Activated T-helper 1 cell treated with anti-CD3 and anti-CD28 coated beads, Interleukin-2, amount 50 U/mL, for 16 hours (primary cell): ENCODE measurements at places on chromosomes 2 and 18.

DNA sequence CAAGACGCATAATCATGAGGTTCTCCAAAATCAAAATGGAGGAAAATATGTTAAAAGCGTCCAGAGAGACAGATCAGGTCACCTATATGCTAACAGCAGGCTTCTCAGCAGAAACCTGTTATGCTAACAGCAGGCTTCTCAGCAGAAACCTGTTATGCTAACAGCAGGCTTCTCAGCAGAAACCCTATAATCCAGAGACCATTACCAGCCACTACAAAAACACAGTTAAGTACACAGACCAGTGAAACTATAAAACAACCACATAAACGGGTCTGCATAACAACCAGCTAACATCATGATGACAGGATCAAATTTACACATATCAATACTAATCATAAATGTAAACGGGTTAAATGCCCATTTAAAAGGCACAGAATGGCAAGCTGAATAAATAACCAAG, 1548.4 kb upstream of the TMEFF2 start:
- no peak for DNase-seq

DNA sequence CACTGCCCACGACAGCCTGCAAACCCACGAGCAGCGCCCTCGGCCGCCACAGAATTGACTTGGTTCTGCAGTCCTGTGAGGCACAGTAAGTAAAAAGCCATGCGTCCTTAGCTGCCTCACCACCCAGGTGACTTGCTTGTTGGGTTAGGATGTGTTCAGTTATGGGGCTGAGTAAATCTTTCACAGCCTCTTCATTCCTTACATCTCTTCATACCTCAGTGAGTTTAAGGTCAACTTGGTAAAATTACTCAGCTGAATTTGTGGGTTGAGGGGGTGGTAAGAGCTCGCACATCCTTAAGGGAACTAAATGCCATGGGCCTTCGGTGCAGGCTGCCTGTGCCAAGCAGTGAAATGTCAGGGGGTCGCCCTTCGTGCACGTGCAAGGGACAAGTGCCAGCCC, 165.2 kb upstream of the ALKAL2 start:
- no peak for DNase-seq

- no peak for DNase-seq
Observed at GRCh38 chr2:26674002-26674751, 18.3 kb upstream of the KCNK3 start.

GRCh38 chr2:98912221-98912851, 23.7 kb downstream of the CRACDL start:
- no peak for DNase-seq

GRCh38 chr2:192250961-192251360, 56.2 kb upstream of the TMEFF2 start:
- DNase-seq = no peak

GRCh38 chr2:8586457-8587051, 95.3 kb upstream of the ID2 start:
- no peak for DNase-seq

DNA sequence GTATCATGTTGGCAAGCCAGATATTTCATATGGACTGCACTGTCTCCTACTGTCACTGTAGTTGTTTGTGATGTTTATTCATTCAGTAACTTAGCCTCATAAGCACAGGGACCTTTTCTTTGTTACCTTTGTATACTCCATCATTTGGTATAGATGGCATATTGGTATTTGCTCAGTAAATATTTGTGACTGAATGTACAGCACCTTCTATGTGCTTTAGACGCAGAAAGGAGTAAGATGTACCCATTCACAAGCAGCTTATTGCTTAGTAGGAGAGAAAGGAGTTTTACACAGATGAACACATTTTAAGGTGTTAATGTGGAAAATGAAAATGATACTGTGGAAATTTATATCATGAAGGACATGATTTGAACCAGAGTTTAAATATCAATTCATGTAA, 12.0 kb downstream of the EPC2 start:
- no peak for DNase-seq
